ENCODE measurements at places on chromosomes 2 and 18.

DNA sequence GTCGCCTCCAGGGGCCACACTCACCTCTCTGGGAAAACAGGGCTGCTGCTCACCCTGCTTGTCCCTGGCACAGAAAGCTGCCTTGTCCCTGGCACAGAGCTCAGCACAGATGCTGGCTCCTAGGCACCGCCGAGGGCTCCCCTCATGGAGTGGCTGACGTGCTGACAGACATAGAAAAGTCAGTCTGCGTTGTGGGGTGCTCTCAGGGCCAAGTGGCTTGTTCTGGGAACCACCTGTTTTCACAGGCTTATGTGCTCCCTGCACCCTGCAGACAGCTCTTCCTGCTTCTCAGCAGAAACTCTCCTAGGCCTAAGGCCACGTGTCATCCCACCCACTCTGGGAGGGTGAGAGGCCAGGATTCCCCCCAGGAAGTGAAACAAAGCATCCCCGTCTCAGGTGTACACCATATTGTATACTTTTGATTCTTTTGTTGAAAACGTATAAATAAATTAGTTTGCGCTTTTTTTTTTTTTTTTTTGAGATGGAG lies 84.7 kb upstream of the TMEM200C start:
- DNase-seq: no peak

- no peak for DNase-seq
Measured at GRCh38 chr2:240567137-240567871, 980 bp upstream of the RNPEPL1 start.

DNA sequence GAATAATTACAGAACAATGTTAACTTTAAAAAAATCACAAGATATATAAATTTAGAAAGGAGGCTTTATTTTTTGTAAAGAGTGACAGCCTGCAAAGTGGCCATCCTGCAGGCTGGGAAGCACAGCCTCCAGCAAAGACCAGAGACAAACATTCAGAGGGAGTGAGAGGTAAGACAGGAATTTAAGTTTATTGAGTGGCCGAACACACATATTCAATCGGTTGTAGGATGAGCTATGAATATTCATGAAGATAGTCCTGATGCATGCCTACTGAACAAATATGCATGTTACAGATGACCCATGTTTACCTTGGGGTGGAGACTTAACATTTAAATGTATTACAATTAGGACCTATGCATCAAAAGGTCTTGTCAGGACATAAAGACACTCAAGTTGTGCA lies 33.4 kb upstream of the HNRNPA3 start:
- DNase-seq: no peak

DNA sequence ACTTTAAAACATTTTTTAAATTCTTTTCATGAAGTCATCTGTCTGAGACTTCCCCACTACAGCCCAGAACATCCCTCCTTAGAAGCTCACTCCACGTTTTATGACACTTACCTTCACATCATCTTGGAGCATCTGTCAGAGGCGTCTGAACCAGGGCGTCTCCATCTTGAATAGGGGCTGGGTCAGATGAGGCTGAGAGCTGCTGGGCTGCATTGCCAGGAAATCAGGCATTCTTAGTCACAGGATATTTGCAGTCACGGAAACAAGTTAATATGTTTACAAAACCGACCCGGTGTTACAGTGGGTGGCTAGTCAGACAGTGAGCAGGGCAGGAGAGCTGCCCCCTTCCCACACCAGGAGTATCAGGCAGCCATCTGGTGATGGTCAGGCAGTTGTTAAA lies 456.5 kb downstream of the FBXO15 start:
- peak; percentile 69 for DNase-seq

- no peak for DNase-seq
Measured at GRCh38 chr2:85449214-85449588, 30.7 kb downstream of the SH2D6 start.

- DNase-seq: no peak
Measured at GRCh38 chr2:11962707-11963328, 216.4 kb downstream of the LPIN1 start.

DNA sequence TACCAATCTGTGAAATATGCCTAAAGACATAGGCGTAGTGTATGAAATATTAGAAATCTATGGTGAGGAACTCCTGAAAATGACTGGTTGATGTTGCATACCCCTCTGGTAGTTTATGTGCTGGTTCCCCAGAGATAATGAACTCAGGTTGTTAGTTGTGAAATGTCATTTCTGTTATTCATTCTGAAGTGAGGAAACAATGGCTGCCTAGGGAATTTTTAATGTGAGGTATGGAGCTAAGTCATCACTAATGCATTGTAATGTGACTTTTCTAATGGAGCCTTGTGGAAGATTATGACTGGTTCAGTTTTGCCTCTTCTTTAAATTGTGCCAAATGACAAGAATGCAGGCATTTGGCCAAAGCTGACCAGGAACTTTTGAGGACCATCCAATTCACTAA lies 61.6 kb upstream of the RAB27B start:
- no peak for DNase-seq

- DNase-seq: no peak
Measured at GRCh38 chr18:11498821-11499220, 110.6 kb upstream of the SLC35G4 start.

DNA sequence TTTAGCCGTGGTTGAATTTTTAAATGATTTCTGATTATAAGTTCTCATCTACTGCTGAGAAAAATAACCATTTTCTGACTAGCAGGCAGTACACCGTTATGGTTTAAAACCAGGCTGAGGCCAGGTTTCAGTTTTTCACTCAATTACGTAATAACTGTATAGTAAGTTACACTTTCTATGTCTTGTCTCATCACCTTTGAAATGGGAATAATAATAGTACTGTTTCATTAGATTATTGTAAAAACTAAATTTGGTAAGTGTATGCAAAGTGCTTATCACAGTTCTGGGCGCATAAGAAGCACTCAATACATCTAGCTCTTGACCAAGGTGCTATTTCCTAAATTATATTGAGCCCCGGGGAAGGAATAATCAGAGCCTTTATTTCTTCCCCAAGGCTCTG lies 76.8 kb downstream of the LIMS1 start:
- DNase-seq: no peak

DNA sequence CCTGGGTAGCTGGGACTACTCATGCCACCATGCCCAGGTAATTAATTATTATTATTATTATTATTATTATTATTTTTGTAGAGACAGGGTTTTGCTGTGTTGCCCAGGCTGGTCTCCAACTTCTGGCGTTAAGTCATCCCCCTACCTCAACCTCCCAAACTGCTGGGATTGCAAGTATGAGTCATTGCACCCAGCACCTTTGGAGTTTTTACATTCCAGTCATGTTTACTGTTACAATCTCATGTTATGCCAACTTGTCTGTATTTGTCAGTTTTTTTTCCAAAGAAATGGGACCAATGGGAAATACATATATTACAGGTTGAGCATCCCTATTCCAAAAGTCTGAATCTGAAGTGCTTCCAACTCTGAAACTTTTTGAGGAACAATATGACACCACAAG lies 903.8 kb downstream of the SLC4A3 start:
- no peak for DNase-seq

- no peak for DNase-seq
Measured at GRCh38 chr2:172788871-172789270, 53.2 kb downstream of the RAPGEF4 start.

DNA sequence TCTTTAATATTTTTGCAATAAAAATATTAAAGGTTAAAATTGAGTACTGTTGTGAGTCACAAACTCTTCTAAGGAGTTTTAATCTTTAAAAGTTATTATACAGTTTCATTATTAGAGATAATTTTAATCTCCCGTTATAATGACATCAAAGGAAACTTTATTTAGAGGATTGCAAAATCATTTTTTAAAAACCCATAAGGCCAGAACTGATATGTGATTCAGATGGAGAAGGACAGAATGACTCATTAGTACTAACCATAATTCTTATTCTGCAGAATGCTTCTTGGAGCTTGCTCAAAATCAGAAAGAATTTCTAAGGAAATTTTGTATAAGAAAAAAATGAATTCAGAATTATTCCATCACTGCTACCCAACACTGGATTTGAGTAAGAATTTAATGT lies 12.5 kb upstream of the HNRNPLL start:
- no peak for DNase-seq

DNA sequence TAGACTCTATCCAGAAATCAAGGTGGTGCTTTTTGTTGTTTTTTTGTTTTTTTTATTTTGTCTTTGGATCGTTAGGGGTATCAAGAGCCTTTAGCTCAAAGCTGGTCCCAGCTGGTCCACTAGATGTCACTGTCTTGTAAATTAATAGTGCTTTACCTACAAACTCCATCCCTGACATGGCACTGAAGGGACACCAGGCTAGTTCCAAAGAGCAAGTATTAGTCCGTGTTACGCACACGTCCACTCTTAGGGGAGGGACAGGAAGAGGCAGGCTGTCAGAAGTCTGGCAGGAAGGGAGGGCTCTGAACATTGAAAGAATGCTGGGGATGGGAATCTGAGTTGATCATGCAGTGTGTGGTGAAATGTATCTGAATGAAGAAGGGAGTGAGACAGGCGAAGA lies 85.9 kb upstream of the CCBE1 start:
- peak; percentile 50 for DNase-seq

Data from dermis microvascular lymphatic vessel endothelial cell (primary cell).